Caki2 (cell line): ENCODE measurements at places on chromosomes 7 and 10. TPM values are rescaled to one million over a fixed set of nuclear protein-coding genes. Genes with fewer than 3 reads are reported as not detected.

Gene OPN1SW
- total RNA-seq = not detected in 2 replicates

Gene PLXNA4
- total RNA-seq = 0.34 TPM in 1 of 2 replicates, not detected in the other

Gene KLF14
- total RNA-seq = not detected in 2 replicates

Gene EN2
- total RNA-seq = 1.3 and 6.7 TPM in 2 replicates

Gene ANXA7
- total RNA-seq = 84.4 and 96.7 TPM in 2 replicates

Gene SAMD9
- 4.0 and 6.4 TPM in 2 replicates for total RNA-seq

Gene RBP3
- total RNA-seq = not detected in 2 replicates

Gene HECW1
- total RNA-seq = 14.0 and 35.3 TPM in 2 replicates

Gene NHLRC2
- total RNA-seq = 9.8 and 21.8 TPM in 2 replicates

Gene CDC14C
- total RNA-seq = not detected in 2 replicates

Gene WDR11
- 22.2 and 28.5 TPM in 2 replicates for total RNA-seq

Gene PRTFDC1
- total RNA-seq = 7.9 and 9.8 TPM in 2 replicates

Gene MMP21
- total RNA-seq = not detected in 2 replicates

Gene OR2A12
- not detected in 2 replicates for total RNA-seq

Gene GPR37
- total RNA-seq = not detected in 2 replicates

Gene NME8
- not detected in 2 replicates for total RNA-seq

Gene ZNF33A
- total RNA-seq = 3.2 and 6.4 TPM in 2 replicates

Gene OPN4
- total RNA-seq = 0.17 TPM in 1 of 2 replicates, not detected in the other

Gene IDI2
- not detected in 2 replicates for total RNA-seq

Gene CBLL1
- 12.2 and 22.7 TPM in 2 replicates for total RNA-seq

Gene GARIN1A
- total RNA-seq = not detected in 2 replicates

Gene NEUROG3
- total RNA-seq = not detected in 2 replicates

Gene MMD2
- not detected in 2 replicates for total RNA-seq

Gene ELFN1
- total RNA-seq = not detected in 2 replicates

Gene PRKAR1B
- 35.3 and 68.0 TPM in 2 replicates for total RNA-seq

Gene PGAM2
- not detected in 2 replicates for total RNA-seq

Gene RPEL1
- not detected in 2 replicates for total RNA-seq

Gene TAS2R41
- not detected in 2 replicates for total RNA-seq

Gene AMPH
- total RNA-seq = not detected in 2 replicates

Gene HOXA5
- 53.0 and 130 TPM in 2 replicates for total RNA-seq

Gene DGKI
- 1.1 and 1.2 TPM in 2 replicates for total RNA-seq

Gene MSS51
- 0.41 TPM in 1 of 2 replicates, not detected in the other for total RNA-seq

Gene NRBF2
- total RNA-seq = 25.9 and 36.5 TPM in 2 replicates

Gene SORCS3
- 0.10 TPM in 1 of 2 replicates, not detected in the other for total RNA-seq

Gene TMEM176A
- not detected in 2 replicates for total RNA-seq

Gene LIPM
- not detected in 2 replicates for total RNA-seq

Gene NXPH1
- 0.14 TPM in 1 of 2 replicates, not detected in the other for total RNA-seq

Gene GHRHR
- total RNA-seq = not detected in 2 replicates

Gene CFAP43
- 1.1 and 2.7 TPM in 2 replicates for total RNA-seq

Gene ARHGEF5
- 8.7 and 10.6 TPM in 2 replicates for total RNA-seq

Gene HSPA12A
- total RNA-seq = 18.1 and 23.4 TPM in 2 replicates

Gene SLIT1
- total RNA-seq = 0.03 and 0.49 TPM in 2 replicates

Gene MSMB
- total RNA-seq = not detected in 2 replicates

Gene ASAH2
- total RNA-seq = 0.47 TPM in 1 of 2 replicates, not detected in the other

Gene MYH16
- 0.09 and 0.24 TPM in 2 replicates for total RNA-seq

Gene FAM25A
- not detected in 2 replicates for total RNA-seq

Gene KIAA1549
- total RNA-seq = 0.58 and 1.6 TPM in 2 replicates

Gene TCERG1L
- not detected in 2 replicates for total RNA-seq
